ENCODE measurements at places on chromosomes 6 and 20.

DNA sequence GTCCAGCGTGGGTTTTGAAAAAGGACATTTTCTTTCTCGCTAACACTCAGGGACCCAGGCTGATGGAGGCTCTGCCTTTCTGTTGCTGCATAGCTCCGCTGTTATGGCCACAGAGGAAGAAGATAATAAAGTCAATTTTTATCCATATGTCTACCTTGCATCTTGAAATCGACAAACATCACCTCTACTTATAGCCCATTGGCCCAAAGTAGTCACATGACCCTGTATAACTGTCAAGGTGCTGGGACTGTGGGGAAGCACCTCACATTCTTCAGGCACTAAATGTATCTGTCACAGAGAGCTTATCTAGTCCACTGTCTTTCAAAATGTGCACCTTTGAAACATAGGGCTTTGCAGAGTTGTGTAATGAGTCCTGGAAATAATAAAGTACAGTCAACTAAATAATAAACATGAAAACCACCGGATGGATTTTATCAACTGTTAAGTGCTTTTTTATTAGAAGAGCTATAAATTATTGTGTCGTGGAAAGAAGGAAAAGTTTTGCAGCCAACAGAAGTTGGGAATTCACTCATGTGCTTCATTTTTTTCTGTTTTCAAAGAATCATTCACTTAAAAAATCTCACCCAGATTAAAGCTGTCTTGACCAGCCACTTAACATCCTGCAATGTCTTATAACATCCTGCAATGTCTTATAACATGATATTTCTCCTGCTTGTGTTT, 47.7 kb upstream of the RCAN2 start:
- no peak for DNase-seq

- DNase-seq, result no peak
Measured at GRCh38 chr20:41454250-41454649, 87.6 kb upstream of the EMILIN3 start.

- no peak for DNase-seq
Measured at GRCh38 chr20:17761604-17762003, 61.8 kb downstream of the BANF2 start.

DNA sequence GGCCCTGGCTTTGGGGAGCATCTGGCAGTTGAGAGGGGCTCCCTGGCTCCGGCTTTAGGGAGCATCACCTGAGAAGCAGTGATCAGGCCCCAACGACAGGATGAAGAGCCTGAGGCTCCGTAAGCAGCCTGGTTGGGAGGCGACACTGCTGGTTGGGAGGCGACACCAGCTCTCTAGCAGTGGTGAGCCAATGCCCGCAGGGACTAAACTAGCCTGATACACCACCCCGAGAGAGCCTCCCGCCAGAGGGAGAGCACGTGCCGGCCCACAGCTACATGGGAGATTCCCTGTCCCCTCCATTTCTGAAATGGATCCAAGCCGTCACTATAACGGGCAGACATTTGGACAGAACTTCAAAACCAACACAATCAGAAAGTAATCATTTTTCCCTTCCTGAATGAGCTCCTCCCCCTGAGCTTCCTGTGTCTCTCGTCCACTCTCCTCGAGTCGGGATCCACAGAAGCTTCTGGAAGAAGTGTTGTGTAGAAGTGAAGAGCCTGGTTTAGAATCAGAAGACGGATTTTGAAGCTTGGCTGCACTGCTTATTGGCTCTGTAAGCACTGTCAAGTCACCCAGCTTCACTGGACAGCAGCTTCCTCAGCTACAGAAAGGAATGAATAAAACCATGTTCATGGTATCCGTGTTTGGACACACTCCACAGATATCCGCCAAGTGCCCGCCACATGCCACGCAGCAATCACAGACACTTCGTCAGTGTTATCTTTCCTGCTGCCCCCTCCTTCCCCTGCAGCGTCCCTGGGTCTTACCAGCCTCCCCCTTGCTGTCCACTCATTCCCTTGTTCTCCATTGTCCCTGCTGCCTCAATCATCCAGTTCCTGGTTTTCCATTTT, 199.6 kb downstream of the TTLL2 start:
- DNase-seq, result no peak

DNA sequence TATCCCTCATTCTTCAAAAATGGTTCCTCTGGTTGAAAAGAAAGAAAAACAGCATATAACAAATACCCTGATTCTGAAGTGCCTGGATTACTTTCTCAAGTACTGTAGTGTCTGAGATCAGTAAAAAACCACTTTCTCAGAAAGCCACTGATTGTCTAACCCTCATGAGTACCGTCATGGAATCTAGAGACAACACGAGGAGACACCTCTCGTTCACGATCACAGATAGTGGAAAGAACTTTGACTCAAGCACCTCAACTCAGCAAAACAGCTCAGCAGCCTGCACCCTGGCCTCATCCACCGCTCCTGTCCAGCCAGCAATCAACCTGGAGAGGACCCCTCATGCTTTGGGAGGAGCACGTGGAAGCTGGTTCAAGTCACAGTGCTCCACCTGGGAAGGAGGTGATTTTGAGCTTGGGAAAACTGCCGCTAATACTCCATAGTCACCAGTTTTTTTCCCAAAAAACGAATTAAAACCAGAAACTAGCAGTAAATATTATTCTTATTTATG, 1.0 kb downstream of the SCML4 start:
- peak; percentile 45 for DNase-seq

DNA sequence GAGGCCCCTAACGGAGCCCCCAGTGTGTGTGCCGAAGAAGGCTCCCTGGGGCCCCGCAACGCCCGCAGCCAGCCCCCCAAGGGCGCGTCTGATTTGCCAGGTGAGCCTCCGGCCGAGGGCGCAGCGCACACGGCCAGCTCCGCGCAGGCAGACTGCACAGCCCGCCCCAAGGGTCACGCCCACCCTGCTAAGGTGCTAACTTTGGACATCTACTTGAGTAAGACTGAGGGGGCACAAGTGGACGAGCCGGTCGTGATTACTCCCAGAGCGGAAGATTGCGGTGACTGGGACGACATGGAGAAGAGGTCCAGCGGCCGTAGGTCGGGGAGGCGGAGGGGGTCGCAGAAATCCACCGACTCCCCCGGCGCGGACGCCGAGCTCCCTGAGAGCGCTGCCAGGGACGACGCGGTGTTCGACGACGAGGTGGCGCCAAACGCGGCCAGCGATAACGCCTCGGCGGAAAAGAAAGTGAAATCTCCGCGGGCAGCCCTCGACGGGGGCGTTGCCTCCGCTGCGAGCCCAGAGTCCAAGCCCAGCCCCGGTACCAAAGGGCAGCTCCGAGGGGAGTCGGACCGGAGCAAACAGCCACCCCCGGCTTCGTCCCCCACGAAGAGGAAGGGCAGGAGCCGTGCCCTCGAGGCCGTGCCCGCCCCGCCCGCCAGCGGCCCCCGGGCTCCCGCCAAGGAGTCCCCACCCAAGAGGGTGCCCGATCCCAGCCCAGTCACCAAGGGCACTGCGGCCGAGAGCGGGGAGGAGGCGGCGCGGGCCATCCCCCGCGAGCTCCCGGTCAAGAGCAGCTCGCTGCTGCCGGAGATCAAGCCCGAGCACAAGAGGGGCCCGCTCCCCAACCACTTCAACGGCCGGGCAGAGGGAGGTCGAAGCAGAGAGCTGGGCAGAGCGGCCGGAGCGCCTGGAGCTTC, 117.0 kb downstream of the RTN4IP1 start:
- peak; percentile 53 for DNase-seq

DNA sequence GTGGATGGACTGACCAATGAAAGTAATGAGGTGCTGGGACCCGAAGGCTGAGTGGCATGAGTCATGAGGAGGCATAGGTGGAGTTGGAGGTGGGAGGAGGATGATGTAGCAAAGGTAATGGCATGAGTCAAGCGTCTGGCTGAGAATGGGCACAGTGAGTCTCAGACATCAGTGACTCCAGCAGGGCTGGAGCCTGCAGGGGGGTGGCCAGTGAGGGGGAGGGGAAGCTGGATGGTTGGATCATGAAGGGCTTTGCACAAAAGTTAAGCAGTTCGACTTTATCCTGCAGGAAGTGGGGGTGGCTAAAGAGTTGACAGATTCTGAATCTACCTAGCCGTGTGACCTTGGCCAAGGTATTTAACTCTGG, 99.0 kb upstream of the IYD start:
- no peak for DNase-seq

- no peak for DNase-seq
Measured at GRCh38 chr6:118992186-118992795, 57.3 kb upstream of the MCM9 start.

DNA sequence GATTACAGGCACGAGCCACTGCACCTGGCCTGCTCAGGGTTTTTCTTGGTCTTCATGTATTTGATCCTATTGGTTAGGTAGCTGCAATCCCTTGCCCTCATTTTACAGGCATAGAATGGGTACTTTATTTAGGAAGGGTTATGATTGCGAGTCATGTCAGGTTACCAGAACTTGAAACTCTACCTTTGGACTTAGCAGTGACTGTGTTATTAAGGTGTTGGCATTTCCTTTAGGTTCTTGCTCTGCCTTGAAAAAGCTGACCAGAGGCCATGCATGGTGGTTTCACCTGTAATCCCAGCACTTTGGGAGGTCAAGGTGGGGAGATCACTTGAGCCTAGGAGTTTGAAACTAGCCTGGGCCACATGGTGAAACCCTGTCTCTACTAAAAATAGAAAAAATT, 24.5 kb downstream of the JARID2 start:
- DNase-seq, result no peak

GRCh38 chr6:118197539-118197938, 290.5 kb downstream of the SLC35F1 start:
- no peak for DNase-seq

- no peak for DNase-seq
Measured at GRCh38 chr20:19114410-19114809, 98.0 kb upstream of the SLC24A3 start.

DNA sequence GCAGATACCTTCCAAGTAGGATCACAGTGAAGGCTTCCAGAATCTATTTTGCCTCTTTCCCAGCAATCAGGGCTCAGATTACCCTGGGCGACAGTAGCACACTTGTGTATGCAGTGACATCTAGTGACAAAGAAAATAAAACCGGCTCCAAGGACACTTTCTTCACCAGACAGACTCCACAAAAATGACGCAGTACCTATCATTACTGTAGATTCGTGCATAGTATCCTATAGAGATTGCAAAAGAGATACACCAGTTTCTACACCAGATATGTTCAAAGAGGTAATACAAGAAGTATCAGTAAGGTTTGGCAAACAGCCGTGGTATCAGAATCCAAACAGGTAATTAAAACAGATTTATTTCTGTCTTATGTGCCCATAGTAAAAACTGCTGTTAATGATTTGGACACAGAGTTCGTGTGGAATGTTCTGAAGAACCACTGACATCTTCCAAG, 600.4 kb upstream of the JAG1 start:
- peak; percentile 56 for DNase-seq

- peak; percentile 4 for DNase-seq
Measured at GRCh38 chr20:21571841-21572690, 58.2 kb upstream of the NKX2-2 start.

All from AML-193 (cell line).